Stimulated activated CD8-positive, alpha-beta memory T cell treated with anti-CD3 and anti-CD28 coated beads, Interleukin-2, amount 100 ng/mL, for 1 hour (primary cell): ENCODE measurements at places on chromosomes 3 and 15.

- no peak for DNase-seq
Observed at GRCh38 chr3:187458921-187459320, 90.7 kb downstream of the RTP4 start.

DNA sequence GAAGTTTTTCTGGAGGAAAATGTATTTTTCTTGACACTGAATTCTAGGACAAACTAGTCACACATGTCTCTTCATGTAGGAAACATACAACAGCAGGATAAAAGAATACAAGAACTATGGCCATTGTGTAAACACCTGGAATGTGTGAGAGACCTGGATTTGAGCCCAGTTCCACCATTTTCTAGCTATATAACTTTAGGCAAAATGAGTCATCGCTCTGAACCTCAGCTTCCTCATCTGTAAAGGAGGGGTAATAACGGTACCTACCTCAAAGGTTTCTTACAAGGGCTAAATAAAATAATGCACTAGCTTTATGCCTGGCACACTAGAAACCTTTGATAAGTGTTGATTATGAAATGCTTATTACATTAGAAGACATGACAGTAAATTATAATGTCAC is 57.8 kb downstream of the RIOX2 start:
- DNase-seq: no peak

- no peak for DNase-seq
Observed at GRCh38 chr15:53473886-53474285, 285.6 kb downstream of the WDR72 start.

DNA sequence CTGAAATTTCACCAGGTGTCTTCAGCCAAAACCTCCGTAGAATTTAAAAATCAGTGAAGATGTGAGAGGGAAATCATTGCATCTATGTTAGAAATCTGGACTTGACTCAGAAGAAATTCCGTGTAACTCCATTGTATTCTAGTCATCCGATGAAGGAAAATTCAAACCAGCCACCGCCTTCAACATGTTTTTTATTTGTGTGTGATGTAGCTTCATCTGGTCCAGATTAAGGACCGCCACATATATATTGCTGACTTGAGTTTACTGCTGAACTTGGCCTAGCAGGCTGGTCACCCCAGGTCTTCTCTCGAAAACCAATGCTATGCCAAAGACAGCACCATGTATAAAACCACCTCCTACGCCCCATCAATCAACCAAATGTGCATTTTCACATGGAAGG is 120.9 kb downstream of the FOXP1 start:
- DNase-seq: no peak

GRCh38 chr15:71152542-71152941 is 37.3 kb downstream of the THSD4 start:
- no peak for DNase-seq

GRCh38 chr15:100726421-100727190 is 124.2 kb downstream of the ASB7 start:
- no peak for DNase-seq

GRCh38 chr15:100570735-100571313 is 31.2 kb downstream of the LINS1 start:
- DNase-seq: no peak

- DNase-seq: no peak
Observed at GRCh38 chr15:63615935-63616334, 18.7 kb downstream of the FBXL22 start.

DNA sequence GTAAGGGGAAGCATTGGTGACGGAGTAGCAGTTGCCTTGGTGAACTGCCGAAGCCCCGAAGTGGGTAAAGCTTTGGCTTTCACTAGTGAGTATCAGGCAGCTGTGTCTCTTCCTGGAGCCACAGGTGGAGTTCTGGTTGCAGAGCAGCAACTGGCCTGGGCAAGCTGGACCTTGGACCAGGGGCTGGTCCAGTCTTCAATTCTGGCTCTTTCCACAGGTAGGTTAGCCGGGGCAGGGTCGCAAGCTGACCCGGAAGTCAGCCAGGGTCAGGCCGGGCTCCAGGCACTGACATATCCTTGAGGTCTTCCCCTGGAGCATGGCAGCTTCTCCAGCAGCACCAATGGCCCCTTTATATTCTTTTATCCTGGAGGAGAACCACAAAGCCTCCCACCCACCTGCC is 73.2 kb downstream of the TMEM44 start:
- no peak for DNase-seq

GRCh38 chr3:54122324-54123002 is at the start of gene CACNA2D3:
Gene CACNA2D3 (plus strand): TSS chr3:54122552.
- DNase-seq: no peak

DNA sequence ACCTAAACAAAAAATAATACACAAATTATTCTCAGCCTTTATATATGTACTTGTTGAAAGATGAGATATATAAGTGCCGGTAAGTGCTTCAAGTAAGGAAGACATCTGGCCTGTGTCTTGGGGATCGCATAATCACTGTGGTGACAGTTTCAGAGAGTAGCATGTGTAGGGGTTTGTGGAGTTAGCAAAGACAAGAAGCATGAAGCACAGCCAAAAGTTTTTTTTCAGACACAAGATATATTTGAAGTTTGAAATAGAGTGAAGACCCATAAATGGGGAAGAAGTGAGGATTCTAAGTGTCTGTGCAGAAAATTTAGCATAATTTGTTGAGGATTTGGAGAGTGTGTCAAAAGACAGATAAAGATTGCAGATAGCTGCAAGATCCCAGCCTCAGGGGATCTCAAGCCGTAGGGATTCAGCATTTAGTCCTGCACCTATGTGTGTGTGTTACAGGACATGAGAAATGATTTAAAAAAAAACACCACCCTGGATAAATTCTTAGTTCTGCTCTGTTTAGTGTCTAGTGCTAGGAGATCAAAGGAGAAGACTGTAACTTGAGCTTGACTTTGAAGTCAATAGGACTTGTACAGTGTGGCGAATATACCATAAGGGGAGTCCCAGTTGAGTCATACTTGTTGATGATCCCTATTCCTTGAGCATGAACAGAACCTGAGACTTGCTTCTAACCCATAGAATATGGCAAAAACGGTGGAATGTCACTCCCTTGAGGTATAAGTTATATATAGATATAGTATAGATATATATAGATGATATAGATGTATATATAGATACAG is 123.9 kb upstream of the GRM7 start:
- no peak for DNase-seq

- no peak for DNase-seq
Observed at GRCh38 chr3:28103861-28104260, 137.6 kb upstream of the CMC1 start.

DNA sequence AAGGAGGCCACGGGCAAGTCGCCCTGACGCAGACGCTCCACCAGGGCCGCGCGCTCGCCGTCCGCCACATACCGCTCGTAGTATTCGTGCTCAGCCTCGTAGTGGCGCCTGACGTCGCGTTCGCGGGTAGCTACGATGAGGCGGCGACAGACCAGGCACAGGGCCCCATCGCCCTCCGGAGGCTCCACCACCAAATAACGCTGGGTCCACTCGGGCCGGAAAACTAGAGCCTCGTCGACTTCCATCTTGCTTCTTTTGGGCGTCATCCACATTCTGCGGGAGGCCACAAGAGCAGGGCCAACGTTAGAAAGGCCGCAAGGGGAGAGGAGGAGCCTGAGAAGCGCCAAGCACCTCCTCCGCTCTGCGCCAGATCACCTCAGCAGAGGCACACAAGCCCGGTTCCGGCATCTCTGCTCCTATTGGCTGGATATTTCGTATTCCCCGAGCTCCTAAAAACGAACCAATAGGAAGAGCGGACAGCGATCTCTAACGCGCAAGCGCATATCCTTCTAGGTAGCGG is at the start of gene EPM2AIP1:
TSS of gene EPM2AIP1 (minus strand) at position 326 of the 520 bp plus-strand sequence. CDS start at position 272, 54 bp downstream.
- DNase-seq: no peak

GRCh38 chr3:16929311-16929710 is 44.6 kb downstream of the PLCL2 start:
- no peak for DNase-seq

DNA sequence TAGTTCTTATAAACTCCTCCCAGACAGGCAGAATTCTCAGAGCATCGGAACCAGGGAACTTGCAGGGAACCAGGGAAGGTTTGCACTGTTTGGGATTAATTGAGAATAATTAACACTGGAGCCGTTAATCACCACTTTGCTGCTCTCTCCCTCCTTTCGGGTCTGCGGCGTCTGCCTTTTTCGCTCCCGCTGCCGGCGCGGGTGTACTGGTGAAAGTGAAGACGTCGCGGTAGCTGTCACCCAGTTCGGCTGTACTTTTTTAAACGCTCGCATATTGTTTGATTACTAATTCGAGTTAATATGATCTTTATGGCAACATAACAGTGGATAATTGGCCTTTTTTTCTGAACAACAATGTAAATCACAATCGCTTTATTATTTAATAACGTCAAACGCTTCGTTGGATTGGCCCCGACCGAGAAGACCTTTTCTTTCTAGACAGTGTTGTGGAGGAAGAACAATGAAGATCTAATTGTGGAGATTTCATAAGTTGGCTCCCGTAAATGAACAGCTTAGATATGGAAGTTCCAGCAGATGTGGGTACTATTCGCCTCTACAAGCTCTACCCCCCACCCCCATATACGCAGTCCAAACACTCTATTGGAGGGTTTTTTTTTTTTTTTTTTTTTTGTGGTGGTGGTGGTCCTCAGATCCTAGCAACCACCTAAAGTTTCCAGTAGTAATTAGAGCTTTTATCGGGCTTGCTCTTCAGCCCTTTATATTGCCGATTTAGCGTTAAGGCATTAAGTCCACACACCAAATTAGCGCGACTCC is 12.7 kb downstream of the SOX2 start:
- no peak for DNase-seq

DNA sequence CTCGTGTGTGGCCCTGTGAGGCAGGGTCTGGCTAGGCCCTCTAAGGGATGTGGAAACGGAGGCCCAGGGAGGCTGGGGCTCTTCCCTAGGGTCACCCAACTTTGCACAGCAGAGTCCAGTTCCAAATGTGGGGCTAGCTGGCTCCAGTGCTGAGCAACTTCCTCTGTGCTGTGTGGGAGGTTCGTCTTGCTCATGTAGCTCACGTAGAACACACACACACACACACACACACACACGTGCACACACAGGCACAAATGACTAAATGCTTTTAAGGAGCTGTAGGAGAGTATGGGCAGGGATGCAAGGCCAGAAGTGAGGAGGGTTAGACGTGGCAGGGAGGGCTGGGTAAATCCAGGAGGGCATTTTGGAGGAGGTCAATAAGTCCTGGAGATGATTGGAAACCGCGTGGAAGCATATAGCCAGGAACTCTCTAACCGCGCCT is 213.8 kb downstream of the RPLP1 start:
- no peak for DNase-seq

GRCh38 chr3:58170376-58170775 is 40.4 kb downstream of the DNASE1L3 start:
- DNase-seq: no peak

- DNase-seq: no peak
Observed at GRCh38 chr15:57947781-57948180, 117.7 kb downstream of the ALDH1A2 start.

GRCh38 chr15:56148064-56148463 is 95.6 kb downstream of the RFX7 start:
- no peak for DNase-seq

DNA sequence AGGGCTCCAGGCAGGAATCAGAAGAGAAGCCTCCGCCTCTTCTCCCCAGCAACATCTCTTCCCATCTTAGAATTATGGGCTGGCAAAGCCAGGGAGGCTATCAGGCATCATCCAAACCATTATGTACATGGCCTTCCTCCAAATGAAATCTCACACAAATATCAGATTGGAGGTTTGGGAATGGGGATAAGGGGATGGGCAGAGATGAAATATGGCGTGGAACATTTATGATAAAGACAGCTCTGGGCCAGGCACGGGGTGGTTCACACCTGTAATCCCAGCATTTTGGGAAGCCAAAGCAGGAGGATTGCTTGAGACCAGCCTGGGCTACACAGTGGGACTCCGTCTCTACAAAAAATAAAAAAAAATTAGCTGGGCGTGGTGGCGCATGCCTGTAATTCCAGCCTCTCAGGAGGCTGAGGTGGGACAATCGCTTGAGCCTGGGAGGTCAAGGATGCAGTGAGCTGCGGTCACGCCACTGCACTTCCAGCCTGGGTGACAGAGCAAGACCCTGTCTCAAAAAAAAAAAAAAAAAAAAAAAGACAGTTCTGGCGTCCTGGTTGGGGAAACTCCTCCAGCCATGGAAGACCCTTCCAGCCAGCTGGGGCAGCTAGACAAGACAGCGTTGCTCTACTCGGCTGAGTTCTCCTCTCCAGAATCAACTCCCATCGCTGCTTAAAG is 36.6 kb downstream of the CPN2 start:
- DNase-seq: no peak

DNA sequence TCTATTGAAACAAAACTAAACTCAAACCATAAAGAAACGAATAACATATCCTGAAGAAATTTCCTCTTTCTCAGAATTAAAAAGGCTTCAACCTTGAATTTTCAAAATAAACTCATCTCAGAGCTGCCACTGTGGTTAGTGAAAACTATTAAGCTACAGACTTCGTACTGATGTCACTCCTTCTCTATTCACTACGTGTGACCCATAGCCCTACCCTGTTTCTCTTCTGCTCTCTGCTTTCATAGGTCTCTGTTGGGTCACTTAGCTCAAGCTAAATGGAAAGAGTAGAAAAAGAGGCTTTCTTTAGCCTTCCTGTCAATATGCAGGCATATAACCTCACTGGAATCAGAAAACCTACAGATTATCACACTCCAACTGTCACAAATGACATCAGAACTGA is 126.6 kb upstream of the MME start:
- no peak for DNase-seq

- no peak for DNase-seq
Observed at GRCh38 chr15:59028387-59028955, 41.0 kb downstream of the RNF111 start.

DNA sequence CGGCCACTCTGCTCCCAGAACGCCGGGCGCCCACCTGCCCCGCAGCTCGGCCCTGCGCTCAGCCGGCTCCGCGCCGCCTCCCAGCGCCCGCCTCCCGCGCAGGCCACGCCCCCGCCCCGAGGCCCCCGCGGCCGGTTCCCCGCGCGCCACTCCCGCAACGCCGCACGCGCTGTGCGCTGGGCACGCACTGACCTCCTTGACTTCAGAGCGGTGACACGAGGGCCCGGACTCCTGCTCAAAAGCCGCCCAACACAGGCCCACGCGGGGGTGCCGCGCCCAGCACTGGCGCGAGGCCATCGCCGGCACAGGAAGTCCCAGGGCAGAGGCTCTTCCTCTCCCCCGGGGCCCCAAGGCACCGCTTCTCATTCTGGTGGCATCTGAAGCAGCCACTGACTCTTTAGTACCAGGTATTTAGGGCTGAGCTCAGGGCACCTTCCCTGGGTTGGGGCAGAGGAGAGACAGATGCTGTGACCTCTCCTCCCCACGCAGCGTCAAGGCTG is 12.4 kb downstream of the TNK2 start:
- no peak for DNase-seq

- DNase-seq: no peak
Observed at GRCh38 chr3:169869484-169870220, at the start of gene LRRC31. Gene LRRC31 (minus strand): TSS chr3:169869935. CDS start chr3:169869807, 128 bp downstream.

DNA sequence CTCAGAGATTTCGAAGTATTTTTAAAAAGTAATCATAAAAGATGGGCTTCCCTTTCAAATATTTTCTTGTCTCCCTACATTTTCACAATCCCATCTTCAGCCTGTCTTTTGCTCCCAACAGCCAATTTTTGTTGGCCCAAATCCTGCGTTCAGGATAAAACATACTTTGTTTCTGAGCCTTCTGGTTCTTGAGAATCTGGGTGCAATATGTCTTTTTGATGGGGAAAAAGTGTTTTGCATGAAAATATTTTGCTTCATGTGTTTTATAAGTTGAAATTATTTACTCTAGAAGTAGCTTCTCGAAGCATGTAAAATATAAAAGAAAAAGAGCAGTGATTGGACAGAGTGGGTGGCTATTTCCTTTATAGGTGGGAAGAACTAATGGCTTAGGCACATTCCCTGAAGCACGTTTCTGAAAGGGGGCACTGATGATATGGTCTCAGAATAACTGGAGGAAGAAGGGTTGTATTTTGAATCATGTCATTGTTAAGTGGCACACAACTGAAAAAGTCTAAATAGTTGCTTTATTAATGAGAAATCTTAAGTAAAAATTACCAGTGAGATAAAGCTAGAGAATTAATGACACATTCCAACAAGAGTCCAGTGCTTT is 3.9 kb downstream of the UNC13C start:
- no peak for DNase-seq
